ENCODE measurements at places on chromosomes 5 and 9.
A peak's percentile ranks its signal among the peaks of the same experiment; 100 is the strongest.

GRCh38 chr9:6997330-6997729, 239.6 kb downstream of the KDM4C start:
- DNase-seq = no peak

DNA sequence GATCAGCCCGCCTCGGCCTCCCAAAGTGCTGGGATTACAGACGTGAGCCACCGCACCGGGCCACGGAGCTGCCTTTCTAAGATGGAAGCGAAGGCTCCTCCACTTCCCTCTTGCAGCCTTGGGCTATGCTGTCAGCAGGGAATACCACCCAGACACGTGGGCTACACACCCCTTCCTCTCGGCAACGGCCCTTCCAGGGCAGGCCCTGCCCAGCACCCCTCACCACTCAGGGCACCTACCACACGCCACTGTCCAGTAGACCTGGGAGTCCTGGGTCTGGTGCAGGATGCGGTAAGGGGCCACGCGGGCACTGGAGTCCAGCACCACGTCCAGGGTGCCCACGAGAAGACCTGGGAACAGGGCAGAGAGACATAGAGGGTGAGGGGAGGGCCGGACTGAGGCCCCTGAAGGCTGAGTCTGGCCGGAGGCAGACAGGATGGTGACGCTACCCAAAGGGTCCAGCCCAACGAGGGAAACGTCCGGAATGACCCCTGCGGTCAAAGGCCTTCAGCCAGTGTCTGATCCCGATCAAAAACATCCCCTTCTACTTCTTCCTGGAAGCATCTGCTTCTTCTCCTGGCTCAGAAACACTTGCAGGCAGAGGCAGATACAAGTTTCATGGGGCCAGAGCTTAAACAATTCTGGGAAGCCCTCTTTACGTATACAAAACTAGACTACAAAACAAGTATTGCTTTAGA, 3.1 kb downstream of the TBC1D9B start:
- no peak for DNase-seq

- no peak for DNase-seq
These were observed 315.3 kb downstream of the GADD45G start for GRCh38 chr9:89920131-89920530.

GRCh38 chr9:4581035-4581760, 80.9 kb upstream of the PLPP6 start:
- no peak for DNase-seq

- no peak for DNase-seq
These were observed 35.7 kb downstream of the LRRC70 start for GRCh38 chr5:62614355-62614754.

GRCh38 chr9:114316605-114317230, 6.2 kb upstream of the ORM1 start:
- DNase-seq = peak; percentile 37

DNA sequence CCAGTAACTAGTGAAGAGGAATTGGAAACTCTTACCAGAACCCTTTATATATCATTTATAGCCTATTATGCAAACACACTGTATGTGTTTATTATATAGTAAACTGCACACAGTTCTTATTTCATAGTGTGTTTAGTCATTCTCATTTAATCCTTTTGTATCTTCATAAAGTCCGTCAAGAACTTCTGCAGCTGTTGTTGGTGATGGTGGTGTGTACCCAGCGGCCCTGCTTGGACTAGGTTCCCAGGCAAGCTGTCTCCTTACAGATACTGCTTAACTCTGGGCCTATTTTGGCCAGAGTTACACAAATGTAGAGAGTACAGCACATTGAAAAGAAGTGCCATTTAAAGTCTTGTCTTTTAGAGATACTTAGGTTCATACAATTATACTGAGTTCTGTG, 231.9 kb downstream of the NDUFS4 start:
- DNase-seq = no peak

GRCh38 chr9:2666569-2666968, 45.0 kb downstream of the VLDLR start:
- no peak for DNase-seq

DNA sequence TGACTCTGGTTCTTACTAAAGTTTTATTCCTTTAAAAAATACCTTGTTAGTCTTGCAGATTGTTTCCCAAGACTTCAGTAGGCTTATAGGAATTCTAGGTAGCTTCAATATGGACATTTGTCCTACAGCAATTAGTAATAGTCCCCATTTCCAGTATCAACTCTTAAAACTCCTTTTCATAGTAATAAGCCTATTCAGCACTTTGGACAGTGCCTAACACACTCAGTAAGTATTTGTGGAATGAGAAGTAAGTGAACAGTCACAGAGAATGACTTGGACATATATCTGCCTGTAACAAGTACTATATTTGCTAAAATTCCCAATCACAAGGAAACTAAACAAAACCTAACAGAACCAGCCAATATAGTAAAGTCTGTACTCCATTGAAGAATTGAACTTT, 1291.8 kb upstream of the DMAC1 start:
- DNase-seq = no peak

- DNase-seq = no peak
These were observed 49.7 kb downstream of the PDZD2 start for GRCh38 chr5:31688515-31689092.

GRCh38 chr5:12141496-12141895, 237.2 kb upstream of the CTNND2 start:
- DNase-seq = no peak

DNA sequence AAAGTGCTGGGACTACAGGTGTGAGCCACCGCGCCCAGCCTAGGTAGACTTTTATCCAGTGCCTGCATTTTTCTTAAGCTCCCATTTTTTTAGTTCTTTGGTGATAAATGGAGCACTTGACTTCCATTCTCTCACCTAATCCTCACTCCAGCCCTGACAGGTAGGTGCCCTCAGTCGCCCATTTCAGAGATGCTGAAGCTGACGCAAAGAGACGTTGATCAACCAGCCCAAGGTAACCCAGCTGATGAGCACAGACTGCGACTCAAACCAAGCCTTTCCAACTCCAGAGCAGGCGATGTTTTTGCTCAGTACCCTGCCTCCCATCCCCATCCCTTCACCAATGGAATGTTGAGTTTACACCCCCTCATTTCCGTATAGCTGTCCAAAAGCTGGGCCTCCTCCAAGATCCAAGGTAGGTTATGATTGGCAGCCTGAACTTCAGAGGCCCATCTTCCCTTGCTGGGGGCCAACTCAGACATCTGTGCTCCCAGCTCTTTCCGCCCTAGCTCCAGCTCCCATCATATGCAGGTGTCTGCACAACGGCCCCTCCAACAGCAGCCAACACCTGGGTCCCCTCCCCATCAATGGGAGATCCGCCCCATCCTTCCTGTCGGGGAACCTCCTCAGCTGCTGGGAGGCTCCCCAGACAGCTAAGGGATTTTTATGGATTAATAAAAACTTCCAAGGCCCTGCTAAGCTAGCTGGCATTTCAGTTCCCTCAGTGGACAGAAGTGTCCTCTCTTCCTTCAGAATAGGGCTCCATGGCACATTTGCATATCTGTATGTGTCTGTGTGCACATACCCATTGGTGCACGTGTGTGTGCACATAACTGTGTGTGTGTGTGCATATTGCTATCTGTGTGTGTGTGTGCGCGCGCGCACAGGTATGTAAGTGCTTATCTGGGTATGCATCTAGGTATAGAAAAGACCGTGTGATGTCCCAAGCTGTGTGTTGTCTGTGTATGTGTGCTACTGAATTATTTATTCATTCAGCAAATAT, 39.3 kb upstream of the VDAC1 start:
- no peak for DNase-seq

- no peak for DNase-seq
These were observed 56.1 kb upstream of the AFAP1L1 start for GRCh38 chr5:149215478-149216090.

GRCh38 chr5:108381350-108381953, 446 bp downstream of the FBXL17 start:
- no peak for DNase-seq

GRCh38 chr9:2029666-2030170, 14.6 kb downstream of the SMARCA2 start:
- no peak for DNase-seq

- DNase-seq = no peak
These were observed 32.6 kb upstream of the EGFL7 start for GRCh38 chr9:136629879-136630661.

DNA sequence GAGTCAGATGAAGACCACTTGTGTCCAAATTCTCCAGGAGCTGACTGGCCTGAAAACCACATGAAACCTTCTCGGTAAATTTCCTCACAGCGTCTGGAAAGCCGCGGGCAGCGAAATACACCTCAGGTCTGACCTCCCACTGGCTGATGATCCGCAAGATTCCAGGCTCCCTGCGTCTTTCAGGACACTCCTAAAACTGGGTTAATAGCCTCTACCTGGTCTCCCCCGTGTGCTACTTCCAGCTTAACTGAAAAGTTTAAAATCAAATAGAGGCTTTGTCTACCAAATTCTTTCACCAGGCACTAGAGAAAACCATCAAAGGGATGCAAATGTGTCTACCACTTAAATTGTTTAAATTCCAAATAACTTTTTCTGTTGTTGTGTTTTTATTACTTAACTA, 312.6 kb downstream of the DRD1 start:
- DNase-seq = no peak

GRCh38 chr5:756171-756570, 28.4 kb downstream of the ZDHHC11B start:
- no peak for DNase-seq

GRCh38 chr9:111034898-111035539, 3.3 kb downstream of the LPAR1 start:
- no peak for DNase-seq

DNA sequence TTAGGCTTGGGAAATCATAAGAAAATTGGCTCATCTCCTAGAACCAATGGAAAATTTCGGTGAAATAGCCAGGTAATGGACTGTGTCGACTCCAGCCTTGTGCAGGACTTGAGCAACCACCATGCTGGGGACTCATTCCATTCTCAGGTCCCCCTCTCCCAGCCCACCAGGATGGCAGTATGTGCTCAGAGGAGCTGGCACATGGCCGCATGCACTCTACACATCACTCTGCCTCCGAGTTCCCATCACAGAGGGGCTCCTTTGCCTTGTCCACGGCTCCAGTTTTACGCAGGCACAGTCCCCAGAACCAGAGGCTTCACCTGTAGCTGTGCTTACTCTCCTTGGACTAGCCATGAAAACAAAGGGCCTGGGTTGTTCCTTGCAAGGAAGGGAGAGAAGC, 149.3 kb downstream of the PAX5 start:
- no peak for DNase-seq

- DNase-seq = no peak
These were observed 152.6 kb upstream of the FST start for GRCh38 chr5:53327811-53328334.

- DNase-seq = no peak
These were observed 53.1 kb downstream of the SYK start for GRCh38 chr9:90854637-90855175.

GRCh38 chr5:83077662-83078261, 415 bp downstream of the XRCC4 start:
- no peak for DNase-seq

DNA sequence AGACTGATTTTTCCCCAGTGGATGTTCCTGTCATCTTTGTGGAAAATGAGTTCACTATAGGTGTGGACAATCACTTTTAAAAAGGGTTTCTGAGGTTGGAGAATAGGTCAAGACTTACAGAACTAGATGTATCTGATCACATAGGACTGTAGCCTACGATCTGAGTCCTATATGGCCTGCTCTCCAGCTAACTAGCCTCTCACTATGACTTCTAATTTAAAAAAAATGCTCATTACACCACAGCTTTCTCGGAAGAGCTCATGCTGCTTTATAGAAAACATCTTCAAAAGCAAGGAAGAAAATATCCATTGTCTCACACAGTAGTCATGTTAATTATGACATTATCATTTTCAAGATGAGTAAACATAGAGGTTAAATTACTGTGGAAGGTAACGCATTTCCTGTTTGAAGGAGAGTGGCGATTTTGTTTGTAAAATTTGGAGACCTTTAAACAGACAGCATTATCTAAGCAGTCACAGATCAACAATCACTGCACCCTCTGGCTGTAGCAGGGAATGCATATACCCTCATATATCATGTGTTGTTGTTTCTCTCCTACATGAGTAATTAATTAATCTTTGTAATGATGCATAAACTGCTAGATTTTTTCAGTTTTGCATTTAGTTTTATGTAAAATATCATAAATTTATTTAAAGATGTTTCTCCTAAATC, 573.7 kb downstream of the GABRG2 start:
- DNase-seq = no peak

DNA sequence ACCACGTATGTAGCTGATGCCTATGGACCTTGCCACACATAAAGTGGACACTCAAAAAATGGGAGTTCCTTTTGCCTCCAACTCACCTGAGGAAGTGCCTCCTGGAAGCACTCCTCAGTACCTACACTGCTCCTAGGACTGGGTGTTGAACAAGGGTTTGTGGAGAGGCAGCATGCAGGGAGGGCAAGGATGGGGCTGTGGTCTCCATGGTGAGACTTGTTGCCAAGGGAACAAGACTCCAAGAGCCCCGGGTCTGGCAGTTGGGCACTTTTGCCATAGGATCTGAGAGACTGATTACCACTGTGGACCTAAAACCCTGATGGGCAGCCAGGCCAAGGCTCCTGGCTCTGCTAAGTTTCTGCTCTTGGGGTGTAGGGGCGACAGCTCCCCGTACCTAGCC, 6.9 kb upstream of the NR5A1 start:
- DNase-seq = no peak

DNA sequence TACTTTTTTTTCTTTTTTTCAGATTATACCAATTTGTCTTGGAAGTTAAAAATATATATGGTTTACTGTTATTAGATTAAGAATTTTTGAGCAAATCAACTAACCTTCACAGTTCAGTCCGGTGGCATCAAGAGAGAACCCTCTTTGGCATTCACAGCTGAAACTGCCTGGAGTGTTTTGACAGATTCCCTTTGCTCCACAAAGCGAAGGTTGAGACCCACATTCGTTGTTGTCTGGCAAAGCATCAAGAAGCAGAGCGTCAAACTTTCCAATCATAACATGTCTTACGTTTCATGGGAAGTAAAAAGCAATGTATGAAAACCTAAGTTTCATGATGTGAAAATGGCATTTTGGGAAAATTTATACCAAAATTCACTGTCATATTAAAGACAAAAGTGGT, 190.2 kb downstream of the SLC12A2 start:
- DNase-seq = no peak

DNA sequence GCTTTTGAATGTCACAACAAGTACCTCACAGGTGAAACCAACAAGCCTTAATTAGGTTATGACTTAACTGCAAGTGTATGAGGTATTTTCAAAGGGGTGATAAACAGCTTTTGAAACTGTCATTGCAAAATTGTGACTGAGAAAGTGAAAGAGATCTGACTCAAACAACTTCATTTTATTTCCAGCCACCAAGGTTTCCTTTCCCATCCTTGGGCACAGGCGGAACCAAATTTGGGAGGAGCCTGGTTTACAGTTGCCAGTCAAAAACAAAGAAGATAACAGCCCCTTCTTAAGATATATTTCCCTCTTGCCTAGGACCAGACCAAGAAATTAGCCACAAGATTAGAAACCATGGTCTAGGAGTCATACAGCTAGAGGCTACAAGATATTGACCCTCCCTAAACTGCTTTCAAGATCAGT, 417.1 kb downstream of the CSNK1G3 start:
- DNase-seq = no peak

Measured in ascending aorta (tissue), 2 donors.